ENCODE measurements at places on chromosomes 11 and 22.

- no peak for DNase-seq
Measured at GRCh38 chr11:29190313-29190712, 826.5 kb downstream of the KCNA4 start.

DNA sequence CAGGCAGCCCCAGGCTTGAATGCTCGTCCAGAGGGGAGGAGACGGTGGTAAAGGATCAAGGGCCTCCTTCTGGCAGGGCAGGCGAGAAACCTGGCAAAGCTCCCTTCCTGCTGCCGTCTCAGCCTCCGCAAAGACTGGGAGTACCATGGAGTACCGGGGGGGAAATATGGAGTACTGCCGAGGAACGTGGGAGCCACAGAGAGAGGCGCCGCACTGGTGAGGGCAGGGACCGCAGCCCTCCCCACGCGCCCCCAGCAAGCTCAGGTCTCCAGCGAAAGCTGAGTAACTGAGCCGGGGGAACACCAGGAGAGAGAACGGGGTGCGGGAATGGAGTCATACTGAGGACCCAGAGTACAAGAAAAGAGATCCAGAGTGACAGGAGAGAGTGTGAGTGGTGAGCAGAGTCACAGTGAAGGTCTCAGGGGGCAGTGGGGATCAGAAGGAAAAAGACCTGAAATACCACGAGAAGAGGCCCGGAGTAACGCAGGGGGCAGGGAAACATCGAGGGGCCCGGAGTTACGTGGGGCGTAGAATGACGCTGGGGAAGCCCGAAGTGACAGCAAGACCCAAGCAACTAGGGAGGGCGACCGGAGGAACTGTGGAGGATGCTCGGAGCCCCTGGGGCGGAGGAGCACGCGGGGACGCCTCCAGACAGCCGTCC lies 740 bp downstream of the EML3 start:
- DNase-seq: no peak

DNA sequence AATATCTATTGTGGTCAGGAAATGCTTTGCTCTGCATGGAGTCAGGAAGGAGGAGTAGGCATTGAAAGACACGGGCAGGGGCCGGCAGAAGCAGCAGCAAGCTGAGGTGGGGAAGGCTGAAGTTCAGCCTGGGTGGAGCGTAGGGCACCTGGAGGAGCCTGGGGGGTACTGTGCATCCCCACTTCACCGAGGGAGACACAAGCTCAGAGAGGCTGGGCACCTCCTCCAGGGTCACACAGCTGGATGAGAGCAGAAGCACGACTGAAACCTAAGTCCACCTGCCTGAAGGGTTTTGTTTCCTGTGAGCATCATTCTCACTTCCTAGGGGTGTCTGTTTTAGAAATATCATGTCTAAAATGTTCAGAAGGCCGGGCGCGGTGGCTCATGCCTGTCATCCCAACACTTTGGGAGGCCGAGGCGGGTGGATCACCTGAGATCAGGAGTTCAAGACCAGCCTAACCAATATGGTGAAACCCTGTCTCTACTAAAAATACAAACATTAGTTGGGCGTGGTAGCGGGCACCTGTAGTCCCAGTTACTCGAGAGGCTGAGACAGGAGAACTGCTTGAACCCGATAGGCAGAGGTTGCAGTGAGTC lies 138.3 kb downstream of the MPPED1 start:
- DNase-seq: no peak

GRCh38 chr11:69352166-69352565 lies 58.2 kb downstream of the MYEOV start:
- DNase-seq: no peak

DNA sequence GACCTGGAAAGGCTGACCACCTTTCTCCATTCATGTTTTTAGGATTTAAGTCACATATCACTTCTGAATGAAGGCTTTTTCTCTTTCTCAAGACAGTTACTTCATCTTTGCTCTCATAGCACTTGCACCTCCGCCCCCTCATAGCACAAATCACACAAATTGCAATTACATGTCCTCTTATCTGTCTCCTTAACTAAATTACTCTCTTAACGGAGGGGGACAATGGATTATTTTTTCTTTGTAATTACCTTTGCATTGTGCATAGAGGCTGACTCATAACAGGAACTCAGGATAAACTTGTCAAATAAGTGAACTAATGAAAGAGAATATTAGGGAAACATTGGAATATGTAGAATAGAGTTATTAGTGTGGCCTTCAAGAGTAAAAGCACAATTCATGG lies 94.7 kb downstream of the MUC15 start:
- DNase-seq: no peak

DNA sequence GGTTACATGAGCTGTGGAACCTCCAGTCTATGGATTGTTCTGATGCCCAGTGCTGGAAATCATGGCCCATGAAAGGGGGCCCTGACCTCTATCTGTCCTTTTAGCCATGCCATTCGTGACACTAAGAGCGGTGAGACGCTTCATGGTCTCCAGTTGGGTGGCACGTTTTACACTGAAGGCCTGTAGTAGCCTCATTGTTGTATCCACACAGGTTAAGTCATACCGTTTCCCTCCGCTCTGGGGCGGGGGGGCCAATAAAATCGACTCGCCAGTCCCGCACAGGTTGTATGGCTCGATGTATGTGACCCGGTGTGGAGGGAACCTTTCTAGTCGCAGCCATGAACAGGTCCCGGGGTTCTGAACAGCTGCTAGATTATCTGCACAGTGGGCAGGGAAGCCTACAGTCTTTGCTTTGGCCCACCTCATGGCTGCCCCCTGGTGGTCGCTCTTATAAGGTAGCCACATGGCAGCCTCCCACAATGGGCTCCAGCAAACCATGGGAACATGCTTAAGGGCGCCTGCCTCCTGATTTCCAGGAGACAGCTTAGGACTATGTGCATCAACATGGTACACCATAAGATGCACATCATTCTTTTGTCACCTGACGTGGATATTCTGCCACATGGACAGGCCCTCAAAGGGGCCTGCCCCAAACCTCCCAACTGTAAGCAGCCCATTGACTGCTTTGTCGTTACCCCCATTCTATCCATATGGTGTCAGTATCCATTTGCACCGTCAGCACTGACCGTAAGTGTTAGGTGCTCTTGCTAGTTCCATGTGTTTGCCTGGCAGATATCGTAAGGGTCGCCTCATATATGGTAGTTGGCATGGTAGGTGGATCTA lies 19.7 kb upstream of the APOL3 start:
- no peak for DNase-seq

GRCh38 chr22:45968003-45968650 lies 8.8 kb downstream of the WNT7B start:
- DNase-seq: no peak

DNA sequence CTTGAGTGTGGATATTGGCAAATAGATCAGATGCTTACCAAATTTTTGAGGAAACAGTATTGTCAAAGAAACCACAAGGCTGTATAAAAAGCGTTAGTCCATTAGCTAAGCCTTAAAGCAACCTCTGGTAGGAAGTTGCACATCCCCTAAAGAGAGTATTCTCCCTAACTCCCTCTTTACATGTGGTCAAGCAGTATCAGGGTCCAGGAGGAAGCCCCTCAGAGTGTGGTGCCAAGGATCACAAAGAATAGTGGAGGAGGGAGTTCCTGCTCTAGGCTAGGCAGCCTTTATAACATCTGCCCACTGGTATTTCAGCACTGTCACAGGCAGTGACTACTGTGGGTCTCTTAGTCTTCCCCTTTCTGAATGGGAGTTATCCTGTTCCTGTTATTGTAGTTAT lies 18.8 kb upstream of the AMPD3 start:
- no peak for DNase-seq

GRCh38 chr22:46528121-46528610 lies 9.3 kb downstream of the CELSR1 start:
- no peak for DNase-seq

DNA sequence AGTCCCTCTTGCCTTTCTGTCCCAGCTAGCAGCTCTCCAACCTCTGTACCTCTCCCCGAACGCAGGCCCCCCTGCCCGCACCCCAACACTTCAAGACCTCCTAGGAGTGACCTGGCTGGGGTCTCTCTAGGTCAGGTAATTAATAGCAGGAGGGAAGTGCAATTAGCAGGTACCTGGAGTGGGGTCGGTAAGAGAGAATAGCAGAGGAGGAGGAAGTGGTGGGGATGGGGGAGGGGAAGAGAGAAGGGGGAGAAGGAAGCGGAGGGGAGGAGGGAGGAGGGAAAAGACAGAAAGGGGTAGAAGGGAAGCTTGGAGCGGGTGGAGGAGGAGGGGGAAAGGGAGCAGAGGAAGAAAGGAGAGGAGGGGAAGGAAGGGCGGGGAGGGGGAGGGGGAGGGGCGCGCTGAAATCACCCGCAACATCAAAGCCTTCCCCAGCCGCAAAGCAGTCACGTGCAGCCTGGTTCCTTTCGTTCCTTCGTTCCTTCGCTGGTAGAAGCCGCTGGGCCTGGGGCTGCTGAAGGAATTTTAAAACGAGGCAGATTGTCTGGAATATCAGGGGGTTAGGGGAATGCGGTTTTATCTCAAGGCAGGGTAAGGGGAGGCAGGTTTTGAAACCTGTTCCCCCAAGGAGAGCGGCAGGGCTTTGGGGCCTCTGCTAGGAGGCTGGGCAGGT lies 29.3 kb upstream of the TCF20 start:
- DNase-seq: no peak

DNA sequence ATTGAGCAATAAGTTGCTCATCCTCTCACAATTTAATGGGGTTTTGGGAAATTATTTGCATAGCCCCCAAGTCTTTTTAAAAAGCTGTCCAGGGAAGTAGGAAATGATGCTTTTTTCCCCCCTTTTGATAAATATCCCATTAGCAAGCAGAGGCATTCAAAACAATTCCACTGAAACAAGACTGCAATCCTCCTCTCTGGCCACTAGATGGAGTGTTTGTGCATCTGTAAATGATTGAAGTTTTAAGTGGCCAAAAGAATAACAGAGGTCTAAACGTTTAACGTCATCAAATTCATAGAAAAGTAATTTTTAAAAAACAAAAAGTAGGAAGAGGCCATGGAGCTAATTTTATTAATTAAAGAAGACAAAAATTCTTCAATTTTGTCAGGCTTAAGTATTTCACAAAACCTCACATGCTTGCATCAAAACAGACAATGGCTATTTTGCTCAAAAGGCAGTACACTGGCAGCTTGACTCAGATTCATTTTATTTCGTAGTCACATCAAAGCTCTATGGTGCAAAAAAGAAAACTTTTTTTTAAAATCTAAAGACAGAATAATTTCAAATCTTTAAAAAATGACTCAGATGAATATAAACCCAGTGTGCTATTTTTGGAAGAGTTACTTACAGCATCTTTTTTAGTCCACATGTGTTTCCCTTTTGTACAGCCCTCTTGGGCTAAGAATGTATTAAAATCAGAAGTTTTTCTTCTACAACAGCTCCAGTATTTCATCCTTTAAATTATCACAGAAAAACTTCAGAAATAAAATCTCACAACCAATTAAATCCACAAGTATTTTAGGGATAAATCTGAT lies 17.8 kb downstream of the CHORDC1 start:
- DNase-seq: peak; percentile 9

- DNase-seq: no peak
Measured at GRCh38 chr22:26903030-26903856, 245.9 kb downstream of the MIAT start.

GRCh38 chr11:93196816-93197379 lies 893 bp downstream of the SLC36A4 start:
- peak; percentile 74 for DNase-seq

DNA sequence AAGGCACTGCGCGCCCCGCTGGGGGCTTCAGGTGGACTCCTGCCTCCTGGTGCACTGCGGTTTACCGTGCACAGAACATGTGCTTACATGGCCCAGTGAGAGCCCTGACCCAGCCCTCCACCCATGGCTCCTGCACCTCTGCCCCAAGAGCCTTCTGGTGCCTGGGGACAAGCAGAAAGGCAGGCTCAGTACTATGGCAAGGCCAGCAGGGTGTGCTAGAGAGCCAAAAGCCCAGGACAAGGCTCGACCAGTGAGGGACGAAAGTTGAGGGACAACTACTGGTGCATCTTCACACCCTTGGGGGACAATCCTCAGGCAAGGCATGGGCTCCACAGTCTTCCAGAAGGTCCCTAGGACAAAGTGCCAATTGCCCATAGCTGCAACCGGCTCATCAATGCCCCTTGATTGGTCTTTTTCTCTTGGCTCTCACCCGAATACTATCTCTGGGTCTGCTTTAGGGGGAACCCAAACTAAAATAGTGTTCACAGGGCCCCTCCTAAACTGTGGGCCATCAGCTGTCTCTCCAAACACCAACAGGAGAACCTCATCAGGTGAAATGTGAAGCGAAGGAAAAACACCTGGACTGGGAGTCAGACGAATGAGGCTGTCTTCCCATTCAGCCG lies 13.5 kb downstream of the PGA5 start:
- no peak for DNase-seq

DNA sequence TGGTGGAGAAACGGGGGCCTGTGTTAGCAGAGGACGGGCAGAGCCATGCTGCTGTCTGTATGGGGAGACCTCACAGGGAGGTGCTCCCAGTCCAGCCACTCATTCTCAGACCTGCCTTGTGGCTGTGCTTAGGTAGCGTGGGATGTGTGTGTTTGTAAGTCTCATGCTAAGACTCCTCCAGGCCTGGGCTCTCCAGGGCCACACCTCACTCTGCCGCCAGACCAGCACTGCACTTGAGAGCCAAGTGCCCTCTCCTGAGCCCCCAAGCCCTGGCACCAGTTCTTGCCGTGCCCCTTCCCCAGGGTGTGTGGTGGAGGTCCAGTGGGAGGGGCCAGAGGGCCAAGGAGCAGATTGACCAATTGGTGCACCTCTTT lies 108.8 kb downstream of the BCR start:
- DNase-seq: no peak

DNA sequence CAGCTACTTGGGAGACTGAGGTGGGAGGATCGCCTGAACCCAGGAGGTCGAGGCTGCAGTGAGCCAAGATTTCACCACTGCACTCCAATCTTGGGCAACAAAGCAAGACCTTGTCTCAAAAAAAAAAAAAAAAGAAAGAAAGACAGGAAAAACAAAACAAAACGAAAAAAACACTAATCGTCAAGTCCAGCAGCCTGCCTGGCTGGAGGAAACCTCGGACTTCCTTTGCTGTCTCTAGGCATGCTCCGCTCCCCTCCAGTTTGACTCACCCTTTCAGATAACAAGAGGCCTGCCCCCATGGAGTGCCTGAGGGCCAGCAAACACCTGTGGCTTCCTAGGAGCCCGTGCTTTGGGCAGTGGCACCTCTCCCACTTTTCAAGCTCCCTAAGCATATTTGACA lies 28.8 kb upstream of the CHKA start:
- DNase-seq: no peak

DNA sequence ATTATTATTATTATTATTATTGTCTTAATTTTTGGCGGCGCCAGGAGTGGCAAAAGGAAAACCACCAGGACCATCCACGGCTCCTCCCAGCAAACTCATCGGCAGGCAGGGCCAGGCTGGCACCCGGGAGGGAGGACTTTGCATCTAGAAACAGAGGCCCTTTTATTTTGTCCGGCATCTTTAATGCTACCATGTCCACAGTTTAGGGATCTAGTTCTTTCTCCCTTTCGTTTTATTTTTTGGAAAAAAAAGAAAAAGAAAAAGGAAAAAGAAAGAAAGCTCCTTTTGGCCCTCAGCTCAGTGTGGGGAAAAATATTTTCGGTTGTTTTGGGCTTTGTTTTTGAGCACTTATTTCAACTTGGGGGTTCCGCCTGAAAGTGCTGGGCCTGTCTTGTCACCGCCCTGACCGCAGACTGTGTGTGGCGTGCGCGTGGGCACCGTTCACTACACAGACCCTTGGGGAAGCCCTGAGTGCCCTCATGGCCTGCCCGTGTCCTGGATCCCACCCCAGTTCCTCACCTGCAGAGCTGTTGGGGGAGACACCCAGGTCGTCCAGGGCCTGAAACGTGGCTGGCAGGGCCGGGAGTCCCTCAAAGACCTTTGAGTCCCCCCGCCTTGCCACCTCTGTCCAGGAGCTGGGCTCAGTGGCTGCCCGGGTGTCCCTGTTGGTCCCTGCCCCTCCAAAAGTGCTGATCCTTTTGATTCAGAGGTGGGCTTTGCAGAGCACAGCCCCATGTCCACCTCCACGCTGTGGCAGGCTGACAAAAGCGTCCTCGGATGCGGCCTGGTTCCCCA lies 69.1 kb upstream of the PPARA start:
- DNase-seq: no peak
